Effector CD8-positive, alpha-beta T cell (primary cell): ENCODE measurements at places on chromosomes 3 and 15.

GRCh38 chr3:127776347-127776746 lies 46.0 kb downstream of the MGLL start:
- DNase-seq, result no peak

GRCh38 chr15:93025625-93025982 lies 63.4 kb downstream of the RGMA start:
- no peak for DNase-seq

- no peak for DNase-seq
Measured at GRCh38 chr3:78825118-78825857, 942.5 kb downstream of the ROBO1 start.

DNA sequence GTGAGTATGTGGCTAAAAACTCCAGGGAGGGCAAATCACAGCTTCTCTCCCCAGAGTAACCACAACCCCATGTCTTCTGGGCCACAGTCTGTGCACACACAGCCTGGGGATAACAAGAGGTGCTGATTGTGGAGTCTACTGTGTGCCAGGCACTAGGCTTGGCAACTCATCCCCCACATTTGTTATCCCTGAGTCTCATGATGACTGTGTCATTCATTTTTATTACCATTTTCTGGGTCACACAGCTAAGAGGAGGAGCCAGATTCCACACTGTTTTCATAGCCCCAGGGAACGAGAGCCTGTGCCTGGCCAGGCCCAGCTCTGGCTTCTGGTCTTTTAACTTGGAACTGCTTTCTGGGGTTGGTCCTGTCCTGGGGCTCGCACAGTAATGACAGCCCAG lies 34.5 kb downstream of the ESYT3 start:
- DNase-seq, result no peak

DNA sequence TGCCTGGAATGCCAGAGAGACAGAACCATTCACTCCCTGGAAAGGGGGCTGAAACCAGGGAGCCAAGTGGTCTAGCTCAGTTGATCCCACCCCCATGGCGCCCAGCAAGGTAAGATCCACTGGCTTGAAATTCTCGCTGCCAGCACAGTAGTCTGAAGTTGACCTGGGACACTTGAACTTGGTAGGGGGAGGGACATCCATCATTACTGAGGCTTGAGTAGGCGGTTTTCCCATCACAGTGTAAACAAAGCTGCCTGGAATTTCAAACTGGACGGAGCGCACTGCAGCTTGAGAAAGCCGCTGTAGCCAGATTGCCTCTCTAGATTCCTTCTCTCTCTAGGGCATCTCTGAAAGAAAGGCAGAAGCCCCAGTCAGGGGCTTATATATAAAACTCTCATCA lies 310.7 kb upstream of the DPPA4 start:
- no peak for DNase-seq

DNA sequence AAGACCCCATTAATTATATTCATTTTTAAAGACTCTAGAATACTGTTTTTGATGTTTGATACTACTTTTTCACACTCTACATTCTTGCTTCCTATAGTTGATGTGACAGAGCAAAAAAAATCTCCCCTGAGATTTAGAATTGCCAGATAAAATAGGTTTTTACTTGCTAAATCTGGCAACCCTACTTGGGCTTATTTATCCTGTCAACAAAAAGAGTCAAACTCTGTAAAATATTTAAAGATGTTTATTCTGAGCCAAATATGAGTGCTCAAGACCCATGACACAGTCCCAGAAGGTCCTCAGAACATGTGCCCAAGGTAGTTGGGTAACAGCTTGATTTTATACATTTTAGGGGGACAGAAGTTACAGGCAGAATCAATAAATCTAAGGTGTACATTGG lies 72.3 kb downstream of the DAPK2 start:
- DNase-seq, result no peak

- no peak for DNase-seq
Measured at GRCh38 chr3:6721491-6721890, 139.4 kb upstream of the GRM7 start.

- DNase-seq, result no peak
Measured at GRCh38 chr3:58657036-58657520, 9.5 kb downstream of the FAM3D start.

GRCh38 chr15:76791511-76791910 lies 113.6 kb downstream of the SCAPER start:
- no peak for DNase-seq

GRCh38 chr3:119598410-119599098 lies 869 bp downstream of the PLA1A start:
- DNase-seq, result no peak

DNA sequence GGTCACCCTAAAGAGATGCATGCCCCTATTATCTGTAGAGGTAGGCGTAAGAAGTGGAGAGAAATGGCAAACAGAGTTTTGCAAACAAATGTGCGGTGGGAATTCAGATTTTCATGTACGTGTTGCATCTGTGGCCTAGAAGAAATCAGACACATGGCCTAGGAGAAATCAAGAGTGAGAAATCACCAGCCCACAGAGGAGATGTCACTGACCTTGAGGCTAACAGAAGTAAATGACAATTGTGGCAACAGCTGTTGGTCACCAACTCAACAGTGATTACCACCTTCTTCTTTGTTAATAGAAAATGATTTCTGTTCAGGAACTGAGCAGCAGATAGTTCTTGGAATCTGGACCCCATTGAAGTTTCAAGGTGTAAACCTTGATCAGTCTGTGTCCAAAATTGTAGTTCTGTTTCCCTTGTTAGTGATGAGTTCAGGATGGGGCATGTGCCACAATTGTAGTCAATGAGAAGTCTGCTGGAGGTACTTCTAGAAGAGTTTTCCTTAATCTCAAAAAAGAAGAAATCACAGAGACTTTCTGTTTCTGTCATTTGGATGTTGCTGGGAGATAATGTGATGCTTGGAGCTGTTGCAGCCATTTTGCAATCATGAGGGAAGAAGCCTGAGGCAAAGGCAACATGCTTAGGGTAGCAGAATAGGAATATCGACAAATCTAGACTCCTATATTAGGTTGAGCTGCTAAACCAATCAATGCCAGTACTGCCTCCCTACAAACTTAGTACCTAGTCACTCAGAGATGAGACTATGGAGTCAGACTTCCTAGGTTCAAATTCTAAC lies 34.3 kb upstream of the RFTN1 start:
- DNase-seq, result no peak

- no peak for DNase-seq
Measured at GRCh38 chr3:194536871-194537637, 50.3 kb upstream of the ATP13A3 start.

- DNase-seq, result no peak
Measured at GRCh38 chr15:87634361-87634760, 622.2 kb downstream of the NTRK3 start.

GRCh38 chr15:70375006-70375431 lies 277.3 kb upstream of the TLE3 start:
- DNase-seq, result no peak

- no peak for DNase-seq
Measured at GRCh38 chr3:39255503-39256325, 24.1 kb downstream of the CX3CR1 start.

DNA sequence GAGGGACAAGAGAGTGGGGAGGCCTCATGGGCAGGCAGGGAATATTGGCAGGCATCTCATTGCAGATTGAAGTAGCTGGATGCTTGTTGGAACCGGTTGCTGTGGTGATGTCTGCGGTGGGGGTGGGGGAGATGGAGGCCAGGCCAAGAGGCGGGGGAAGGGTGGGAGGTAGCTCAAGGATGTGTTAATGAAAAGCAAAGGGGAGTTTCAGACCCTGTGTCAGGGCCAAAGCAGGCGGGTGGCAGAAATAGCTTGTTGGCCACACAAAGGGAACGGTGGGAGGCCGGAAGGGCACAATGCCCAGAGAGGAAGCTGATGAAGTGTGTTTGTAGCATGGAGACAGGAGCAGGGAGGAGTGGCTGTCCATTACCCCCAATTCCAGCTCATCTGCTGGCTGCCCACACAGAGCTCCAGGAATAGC lies 28.0 kb downstream of the CCDC33 start:
- DNase-seq, result no peak

- no peak for DNase-seq
Measured at GRCh38 chr3:135911110-135911509, 54.4 kb upstream of the PPP2R3A start.

DNA sequence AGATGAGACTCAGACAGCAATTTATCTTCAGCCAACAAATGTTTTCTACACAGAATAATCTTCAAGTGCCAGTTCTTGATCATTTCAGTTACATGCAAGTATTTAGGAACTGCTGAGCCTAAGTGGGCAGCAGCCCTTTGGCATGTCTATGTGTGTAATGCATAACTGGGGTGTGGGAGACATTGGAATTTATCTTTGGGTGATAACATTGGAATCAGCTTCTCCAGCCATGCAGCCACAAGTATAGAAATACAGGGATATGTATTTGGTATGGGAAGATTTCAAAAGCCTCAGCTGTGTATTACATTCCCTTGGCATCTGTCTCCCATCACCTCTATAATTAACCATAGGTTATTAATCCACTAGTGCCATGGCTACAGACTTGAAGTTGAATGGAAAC lies 63.4 kb upstream of the FOXP1 start:
- DNase-seq, result no peak

GRCh38 chr15:80480909-80481308 lies 76.7 kb downstream of the ARNT2 start:
- no peak for DNase-seq

DNA sequence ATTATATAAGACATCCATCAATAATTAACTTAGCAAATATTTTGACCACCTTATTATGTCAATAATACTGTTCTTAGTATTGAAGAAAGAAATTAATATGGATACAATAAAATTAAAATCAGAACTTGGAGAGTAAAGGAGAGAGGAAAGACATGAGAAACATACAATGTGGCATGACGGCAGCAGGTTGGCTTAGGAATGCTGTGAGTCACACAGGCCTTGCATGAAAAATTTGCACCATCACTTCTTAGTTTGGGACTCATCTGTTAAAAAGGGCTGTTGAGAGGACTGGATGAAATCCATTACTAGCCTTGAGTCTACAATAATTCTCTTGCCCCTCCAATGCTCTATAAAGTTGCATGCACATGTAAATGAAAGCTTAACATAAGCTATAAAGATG lies 880.8 kb downstream of the ROBO1 start:
- no peak for DNase-seq

DNA sequence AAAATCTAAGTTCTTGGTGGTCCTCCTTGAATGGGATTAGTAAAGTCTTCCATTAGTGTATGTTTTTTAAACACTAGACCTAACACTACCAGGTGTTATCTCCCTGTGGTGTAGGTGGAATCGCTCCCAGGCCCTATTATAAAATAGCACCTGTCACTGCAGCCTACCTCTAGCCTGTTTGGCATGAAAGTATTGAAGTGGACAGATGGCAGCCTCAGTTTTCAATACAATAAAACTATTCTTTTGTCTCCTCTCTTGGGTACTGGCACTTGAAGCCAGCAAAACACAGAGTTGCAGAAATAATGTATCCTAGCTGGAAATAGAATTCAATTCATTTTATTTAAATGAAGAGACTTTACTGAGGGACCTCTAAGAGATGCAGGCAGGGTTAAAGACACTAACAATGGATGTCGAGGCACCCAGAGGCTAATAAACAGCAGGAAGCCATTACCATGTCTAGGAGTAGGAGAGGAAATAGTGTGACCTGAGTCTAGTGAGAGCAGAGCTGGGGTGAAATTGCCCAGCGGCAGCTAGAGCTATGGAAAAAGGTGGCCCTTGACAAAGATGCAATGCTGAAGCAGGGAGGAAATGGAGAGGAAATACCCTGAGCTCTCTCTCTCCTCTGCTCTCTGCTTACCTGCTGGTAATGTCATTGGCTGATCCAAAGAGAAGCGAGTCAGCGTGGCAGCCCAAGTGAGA lies 49.1 kb upstream of the TMEM158 start:
- no peak for DNase-seq

GRCh38 chr3:65577843-65578430 lies 460.8 kb downstream of the MAGI1 start:
- no peak for DNase-seq

- DNase-seq, result no peak
Measured at GRCh38 chr15:65286069-65286703, 497 bp downstream of the PARP16 start.

GRCh38 chr3:33064929-33065328 lies 32.0 kb downstream of the GLB1 start:
- no peak for DNase-seq

DNA sequence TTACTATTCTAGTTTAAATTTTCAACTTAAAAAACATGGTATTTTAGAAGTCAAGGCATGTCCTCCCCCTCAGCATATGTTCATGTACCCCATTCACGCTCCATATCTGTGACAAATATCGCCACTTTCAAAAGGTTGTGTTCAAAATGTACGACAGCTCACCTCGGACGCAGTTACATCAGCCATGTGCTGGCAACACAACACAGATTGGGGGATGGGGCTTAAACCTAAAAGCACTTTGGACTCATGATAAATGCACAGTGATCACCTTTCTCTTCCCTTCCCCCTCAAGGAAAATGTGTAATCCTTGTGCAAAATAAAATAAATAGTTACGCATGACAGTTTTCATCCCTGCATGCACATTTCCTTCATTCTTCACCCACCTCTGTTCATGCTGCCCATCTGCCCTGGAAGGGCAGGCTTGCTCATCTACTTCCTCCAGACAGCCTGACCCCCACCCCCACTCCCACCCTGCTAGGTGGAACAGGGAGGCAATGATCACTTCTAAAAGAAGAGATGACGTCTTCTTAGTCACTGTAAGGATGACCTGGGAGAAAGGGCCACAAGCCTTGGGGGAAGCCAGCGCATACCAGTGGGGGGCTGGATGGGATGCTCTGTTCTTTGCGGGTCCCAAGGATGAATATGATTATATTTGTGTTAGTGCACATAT lies 271.4 kb upstream of the SEMA6D start:
- no peak for DNase-seq

DNA sequence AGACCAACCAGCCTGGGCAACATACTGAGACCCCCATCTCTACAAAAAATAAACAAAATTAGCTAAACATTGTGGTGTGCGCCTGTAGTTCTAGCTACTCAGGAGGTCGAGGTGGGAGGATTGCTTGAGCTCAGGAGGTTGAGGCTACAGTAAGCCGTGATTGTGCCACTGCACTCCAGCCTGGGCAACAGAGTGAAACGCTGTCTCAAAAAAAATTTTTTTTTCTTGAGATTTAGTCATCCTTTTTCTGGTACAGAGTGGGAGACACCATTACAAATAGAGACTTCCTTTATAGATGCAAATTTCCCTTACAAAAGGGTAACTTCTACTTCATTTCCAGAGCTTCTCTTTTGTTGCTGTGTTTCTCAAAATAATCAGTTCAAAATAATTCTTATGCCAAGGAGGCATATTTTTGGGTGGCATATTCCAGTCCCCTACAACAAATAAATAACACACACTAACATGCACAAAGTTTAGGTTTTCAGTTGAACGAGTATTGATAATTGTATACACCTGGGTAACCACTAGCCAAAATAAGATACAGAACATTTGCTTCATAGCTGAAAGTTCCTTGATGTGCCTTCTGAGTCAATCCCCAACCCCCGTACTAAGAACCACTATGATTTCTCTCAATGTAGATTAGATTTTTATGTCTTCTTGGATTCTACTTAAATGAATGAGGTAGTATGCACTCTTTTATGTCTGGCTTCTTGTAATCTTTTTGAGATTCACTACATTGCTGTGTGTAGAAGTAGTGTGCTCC lies 248.9 kb upstream of the PROK2 start:
- no peak for DNase-seq

- DNase-seq, result no peak
Measured at GRCh38 chr3:162842549-162843216, 1346.1 kb downstream of the OTOL1 start.
